ENCODE measurements at places on chromosomes 2 and 18. TPM values are rescaled to one million over a fixed set of nuclear protein-coding genes. Genes with fewer than 3 reads are reported as not detected.

DHRS9 gene
- 3.3 TPM for polyA plus RNA-seq

HTR2B gene
- not detected for polyA plus RNA-seq

- DNase-seq: no peak
Observed at GRCh38 chr2:136034629-136035028, 49.2 kb upstream of the DARS1 start.

- DNase-seq: no peak
Observed at GRCh38 chr18:71450257-71450656, 1093.9 kb downstream of the CBLN2 start.

DNA sequence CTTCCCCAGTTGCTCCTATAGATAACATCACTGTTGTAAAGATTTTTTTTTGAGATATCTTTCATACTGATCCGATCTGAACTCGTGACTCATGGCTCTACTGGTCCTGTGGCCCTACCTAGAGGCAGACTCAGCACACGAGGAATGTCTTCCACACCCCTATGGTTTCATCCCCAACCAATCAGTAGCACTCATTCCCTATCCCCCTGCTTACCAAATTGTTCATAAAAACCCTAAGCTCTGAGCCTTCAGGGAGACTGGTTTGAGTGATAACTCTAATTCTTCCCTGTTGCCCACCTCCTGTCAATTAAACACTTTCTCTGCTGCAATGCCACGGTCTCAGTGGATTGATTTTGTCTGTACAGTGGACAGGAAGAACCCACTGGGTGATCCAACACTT is 4.2 kb upstream of the SAP130 start:
- no peak for DNase-seq

DNA sequence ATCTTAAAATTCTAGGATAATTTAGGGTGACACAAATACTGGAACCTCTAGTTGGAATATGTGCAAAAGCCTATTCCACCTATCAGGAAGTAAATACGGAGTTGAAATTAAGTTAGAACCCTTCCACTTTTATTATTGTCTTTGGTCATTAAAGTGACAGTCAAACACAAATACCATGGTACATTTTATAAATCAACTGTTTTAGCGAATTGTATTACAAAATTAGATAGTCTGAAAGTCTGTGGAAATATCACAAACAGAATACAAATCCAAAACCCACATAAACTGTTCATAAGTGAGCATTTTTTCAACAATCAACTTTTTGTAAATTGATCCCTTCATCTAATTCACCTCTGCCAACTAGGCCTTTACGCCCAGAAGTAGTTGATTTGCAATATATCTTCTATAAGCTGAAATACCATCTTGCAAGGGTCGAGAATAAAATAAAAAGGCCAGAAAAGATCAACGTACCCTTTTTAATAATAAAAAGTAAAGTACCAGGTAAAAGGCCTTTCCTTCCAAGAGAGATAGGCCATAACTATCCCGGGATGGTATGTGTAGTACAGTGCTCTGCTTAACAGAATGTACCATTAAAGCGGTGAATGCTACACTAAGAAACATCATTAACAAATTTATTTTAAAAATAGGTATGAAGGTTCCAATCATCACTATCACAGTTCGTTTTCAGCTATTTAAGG is 1.3 kb downstream of the USP34 start:
- no peak for DNase-seq

- no peak for DNase-seq
Observed at GRCh38 chr2:46273225-46273863, 23.9 kb upstream of the EPAS1 start.

PAX8 gene
- polyA plus RNA-seq: 4.4 TPM

CELF4 gene
- polyA plus RNA-seq: not detected

- DNase-seq: no peak
Observed at GRCh38 chr18:9869715-9870430, 15.9 kb upstream of the TXNDC2 start.

STAT1 gene
- 141 TPM for polyA plus RNA-seq

DNA sequence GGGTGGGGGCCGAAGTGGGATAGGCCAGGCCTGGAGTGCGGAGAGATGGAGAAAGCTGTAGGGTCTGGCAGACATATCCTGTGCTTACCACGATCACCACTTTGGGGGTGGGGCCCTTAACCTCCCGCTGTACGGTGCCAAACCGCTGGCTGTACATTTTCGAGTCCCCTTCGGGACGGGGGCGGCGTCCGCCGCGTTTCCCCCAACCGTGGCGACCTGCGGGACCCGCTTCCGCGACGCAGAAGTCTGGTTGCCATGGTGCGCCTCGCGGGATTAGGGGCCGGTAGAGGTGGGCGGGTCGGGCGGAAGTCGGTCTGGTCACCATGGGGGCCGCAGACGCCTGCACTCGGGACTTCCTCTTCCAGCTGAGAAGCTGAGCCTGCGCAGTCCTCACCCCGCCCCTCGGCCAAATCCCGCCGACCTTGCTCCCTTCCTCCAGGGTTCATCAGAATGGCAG is at the start of gene CFAP53:
CFAP53 (minus strand) TSS at position 248 of the 457 bp plus-strand sequence; CDS start at position 157, 91 bp downstream.
- DNase-seq: no peak

DNA sequence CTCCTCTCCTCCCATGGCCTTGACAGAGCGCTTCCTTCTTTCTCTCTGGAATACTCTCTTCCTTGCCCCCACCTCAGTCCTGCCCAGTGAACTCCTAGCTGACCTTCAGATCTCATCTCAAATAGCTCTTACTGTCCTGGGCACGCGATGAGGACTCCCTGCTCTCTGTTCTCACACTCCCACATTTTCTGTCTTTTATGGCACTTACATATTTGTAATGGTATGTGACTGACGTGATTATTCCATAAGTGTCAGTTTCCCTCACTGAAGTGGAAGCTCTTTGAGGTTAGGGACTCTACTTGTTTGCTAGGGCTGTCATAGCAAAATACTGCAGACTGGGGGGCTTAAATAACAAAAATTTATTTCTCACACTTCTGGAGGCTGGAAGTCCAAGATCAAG is 1.7 kb upstream of the DYSF start:
- no peak for DNase-seq

DNA sequence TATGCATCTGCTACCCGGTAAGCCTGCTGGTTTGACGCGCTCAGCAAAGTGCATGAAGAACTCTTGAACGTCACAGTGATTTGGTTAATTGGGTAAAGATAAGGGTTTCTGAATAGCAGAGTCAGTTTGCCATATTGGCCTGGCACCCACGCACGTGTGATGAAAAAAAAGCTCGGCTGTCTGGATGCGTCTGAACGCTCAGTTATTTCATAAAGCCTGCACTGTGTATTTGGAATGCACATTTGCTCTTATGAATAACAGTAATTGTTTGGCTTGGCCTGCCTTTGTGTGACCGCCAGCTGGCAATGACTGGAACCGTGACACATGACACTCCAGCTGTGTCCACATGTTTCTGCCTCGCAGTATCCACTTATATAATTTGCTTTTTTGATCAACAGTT is 129.2 kb upstream of the MEIS1 start:
- no peak for DNase-seq

TACR1 gene
- polyA plus RNA-seq: not detected

DNA sequence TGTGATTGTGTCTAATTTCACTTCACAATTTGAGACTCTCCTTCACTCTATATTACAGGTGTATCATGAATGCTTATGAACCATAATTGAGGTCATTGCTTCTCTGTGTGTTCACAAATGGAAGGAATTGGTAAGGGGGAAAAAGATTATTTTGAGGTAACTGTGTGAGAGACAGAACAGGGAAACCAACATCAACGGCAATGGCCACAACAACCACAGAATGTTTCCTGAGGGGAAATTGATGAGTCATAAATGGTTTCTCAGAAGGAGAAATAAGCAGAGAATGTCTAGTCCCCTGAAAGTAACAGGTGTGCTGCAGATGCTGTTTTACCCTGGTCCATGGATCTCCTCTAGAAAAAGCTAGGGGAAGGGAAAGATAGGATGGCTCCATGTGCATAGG is 361.2 kb upstream of the GALNT5 start:
- DNase-seq: no peak

LYPD1 gene
- polyA plus RNA-seq: 0.02 TPM

UGT1A8 gene
- polyA plus RNA-seq: 0.41 TPM

DNA sequence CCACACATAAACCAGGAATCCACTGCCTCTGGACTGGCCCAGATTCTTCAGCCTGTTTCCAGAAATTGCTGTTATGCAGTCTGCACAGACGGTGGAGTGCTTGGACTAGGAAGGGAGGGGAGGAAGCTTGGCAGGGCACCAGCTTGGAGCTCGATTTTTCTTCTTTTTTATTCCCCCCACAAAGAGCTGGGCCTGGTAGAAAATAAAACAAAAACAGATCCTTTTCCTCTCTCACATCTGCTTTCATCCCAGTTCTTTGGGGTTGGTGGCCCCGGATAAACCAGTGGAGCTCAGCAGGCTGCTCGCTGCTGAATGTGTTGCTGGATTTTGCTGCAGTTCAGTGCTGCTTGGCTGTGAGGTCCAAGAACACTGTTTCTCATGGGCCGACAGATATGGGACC is 16.0 kb downstream of the LRRTM1 start:
- no peak for DNase-seq

DNA sequence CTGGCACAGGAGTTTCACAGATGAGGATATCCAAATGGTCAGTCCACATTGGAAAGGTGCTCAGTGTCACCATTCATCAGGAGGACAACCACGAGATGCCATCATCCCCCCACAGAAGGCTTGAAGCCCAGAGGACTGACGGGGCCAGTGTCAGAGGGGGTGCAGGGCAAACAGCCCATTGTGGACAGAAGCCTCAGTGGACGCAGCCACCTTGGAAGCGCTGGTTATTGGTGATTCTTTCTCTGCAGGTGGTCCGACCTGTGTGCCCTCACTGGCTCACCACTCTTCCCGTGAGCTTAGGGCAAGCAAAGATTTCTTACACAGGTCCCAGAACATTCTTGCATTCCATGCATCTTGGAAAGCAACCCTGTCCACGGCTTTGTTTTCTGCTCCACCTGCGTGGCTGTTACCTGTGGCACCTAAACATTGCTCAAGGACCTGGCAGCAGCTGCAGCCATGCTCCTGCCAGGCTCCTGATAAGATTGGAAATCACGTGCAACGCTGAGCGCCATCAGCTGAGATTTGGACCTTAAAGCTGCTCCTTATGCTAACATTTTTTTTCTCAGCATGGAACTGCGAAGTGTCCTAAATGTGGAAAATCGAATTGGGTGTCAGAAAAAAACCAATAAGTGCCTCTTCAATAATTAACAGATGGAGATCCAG is 110.9 kb upstream of the CTDP1 start:
- no peak for DNase-seq

DNA sequence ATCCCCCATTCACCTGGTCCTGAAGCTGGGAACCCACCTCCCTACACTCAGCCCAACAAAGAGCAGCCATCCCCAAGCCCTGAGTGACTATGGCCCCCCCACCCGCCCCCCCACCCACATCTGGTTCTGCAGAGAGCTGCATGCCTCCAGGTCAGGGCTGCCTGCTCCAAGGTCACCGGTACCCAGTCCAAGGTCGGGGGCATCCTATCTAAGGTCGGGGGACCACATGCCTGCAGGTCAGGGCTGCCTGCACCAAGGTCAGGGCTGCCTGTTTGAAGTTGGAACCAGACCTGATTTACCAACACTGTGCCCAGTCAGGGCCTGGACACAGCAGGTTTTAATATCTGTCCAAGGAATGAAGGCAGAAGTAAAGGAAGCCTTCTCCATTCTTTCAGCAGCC is 66.1 kb upstream of the GPC1 start:
- DNase-seq: no peak

Data from keratinocyte (primary cell).